ENCODE measurements at places on chromosomes 11 and 22.
A peak's percentile ranks its signal among the peaks of the same experiment; 100 is the strongest.

GRCh38 chr11:113184498-113184897 lies 129.9 kb upstream of the TTC12 start:
- no peak for DNase-seq

- no peak for DNase-seq
These were observed 16.8 kb upstream of the TMEM191C start for GRCh38 chr22:21450320-21450831.

DNA sequence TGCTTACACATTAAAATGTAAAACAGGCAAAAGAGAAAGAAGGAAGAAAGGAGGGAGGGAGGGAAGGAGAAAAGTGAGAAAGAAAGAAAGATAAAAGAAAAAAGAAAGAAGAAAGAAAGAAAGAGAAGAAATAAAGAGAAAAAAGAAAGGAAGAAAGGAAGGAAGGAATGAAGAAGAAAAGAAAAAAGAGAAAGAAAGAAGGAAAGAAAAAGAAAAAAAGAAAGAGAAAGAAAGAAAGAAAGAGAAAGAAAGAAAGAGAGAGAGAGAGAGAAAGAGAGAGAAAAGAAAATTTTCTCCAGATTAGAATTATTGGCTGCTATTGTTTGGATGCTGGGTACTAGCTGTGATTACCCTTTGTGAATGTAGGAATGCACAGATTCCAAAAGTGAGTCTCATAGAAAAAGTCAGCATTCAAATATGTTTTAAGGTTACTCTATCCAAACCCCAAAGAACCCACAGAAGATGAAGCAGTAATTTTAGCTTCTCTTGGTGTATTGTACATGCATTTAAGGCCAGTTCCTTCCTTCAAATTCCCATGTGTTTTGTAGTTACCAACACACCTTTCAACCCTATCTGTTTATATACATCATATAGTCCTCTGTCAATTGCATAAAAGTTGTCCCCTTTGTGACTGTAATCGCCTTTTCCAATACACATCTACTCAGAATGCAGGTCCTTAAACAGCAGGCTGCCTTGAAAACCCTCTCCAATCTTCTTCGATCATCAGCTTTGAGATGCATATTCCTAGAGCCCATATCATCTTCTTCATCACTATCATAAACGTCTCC lies 789 bp upstream of the FAM111A start:
- no peak for DNase-seq

DNA sequence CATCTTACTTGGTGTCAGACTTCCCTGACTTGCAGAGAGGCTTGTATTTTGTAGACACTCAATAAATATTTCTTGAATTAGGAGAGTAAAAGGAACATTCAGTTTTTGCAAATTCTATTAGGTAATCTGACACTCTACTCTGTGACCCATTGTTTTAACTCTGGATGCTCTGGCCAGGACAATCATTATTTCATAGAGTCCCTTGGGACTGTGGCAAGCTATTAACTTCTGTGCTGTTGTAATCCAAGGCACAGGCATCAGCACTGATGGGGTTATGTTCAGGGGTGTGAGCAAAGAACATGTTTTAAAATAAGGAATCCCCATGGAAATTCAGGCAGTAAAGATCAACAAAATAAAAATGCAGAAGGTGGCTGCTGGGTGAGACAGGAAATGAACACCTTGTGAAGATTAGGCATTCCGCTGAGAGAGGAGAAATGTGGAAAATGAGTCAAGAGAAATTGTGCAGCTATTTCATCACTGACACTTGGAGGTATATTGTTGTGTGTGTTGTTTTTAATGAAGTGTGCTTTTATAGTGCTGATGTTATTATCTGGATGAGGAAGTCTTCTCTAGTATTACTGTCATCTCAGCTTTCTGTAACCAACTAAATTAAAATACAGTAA lies 175.2 kb downstream of the WNT11 start:
- DNase-seq = no peak

DNA sequence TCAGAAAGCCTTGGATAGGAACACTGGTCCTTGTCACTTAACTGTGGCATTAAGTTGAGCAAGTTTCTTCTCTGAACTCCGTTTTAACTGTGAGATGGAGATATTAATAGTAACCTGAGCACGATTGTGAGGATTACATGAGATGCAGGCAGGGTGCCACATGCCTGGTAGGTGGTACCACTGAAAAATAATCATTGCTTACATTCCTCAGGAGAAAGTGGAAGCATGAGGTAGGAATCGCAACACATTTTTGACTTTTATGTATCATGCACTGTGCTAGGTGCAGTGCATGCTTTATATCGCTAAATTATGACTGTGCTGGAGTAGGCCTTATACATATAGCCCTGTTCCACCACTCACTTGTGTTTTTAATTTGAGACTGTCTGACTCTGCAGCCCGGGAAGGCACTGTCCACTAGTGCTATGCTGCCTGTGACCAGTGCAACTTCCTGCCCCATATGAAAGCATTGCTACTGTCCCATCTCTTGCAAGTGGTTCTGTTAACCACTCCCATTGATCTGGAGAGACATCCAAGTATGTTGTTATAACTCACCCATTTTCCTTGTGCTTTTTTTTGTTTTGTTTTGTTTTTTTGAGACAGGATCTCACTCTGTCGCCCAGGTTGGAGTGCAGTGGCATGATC lies 1.0 kb downstream of the UQCR10 start:
- no peak for DNase-seq

- DNase-seq = no peak
These were observed at the start of gene CRYAB for GRCh38 chr11:111911563-111912401. CRYAB (minus strand) TSS chr11:111911770; CDS start chr11:111911724, 46 bp downstream.

DNA sequence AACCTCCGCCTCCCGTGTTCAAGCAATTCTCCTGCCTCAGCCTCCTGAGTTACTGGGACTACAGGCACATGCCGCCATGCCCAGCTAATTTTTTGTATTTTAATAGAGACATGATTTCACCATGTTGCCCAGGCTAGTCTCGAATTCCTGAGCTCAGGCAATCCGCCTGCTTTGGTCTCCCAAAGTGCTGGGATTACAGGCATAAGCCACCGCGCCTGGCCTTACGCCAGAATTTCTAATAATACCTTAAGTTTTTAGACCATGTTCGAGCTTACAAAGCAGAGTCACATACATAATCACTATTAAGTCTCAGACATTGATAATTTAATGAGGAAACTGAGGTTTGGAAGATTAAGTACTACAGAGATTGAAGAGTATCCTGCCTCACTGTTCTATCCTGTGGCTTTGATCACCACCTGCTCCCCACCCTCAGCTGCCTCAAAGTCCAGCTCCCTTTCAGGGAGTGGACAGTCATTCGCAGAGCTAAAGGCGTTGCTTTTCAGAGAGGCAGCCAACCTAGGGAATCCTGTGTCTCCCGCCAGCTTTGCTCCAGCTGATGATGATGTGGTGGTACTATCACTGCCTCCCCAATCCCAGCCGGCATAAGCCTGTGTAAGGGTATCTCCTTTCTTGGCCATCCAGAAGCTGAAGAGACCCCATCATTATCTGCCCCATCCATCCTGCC lies 7.7 kb downstream of the UBASH3B start:
- no peak for DNase-seq

- DNase-seq = no peak
These were observed 2.9 kb upstream of the HORMAD2 start for GRCh38 chr22:30077279-30077880.

GRCh38 chr11:27945348-27945747 lies 162.6 kb downstream of the KIF18A start:
- no peak for DNase-seq

GRCh38 chr22:49934891-49935557 lies 16.6 kb downstream of the CRELD2 start:
- peak; percentile 83 for DNase-seq

DNA sequence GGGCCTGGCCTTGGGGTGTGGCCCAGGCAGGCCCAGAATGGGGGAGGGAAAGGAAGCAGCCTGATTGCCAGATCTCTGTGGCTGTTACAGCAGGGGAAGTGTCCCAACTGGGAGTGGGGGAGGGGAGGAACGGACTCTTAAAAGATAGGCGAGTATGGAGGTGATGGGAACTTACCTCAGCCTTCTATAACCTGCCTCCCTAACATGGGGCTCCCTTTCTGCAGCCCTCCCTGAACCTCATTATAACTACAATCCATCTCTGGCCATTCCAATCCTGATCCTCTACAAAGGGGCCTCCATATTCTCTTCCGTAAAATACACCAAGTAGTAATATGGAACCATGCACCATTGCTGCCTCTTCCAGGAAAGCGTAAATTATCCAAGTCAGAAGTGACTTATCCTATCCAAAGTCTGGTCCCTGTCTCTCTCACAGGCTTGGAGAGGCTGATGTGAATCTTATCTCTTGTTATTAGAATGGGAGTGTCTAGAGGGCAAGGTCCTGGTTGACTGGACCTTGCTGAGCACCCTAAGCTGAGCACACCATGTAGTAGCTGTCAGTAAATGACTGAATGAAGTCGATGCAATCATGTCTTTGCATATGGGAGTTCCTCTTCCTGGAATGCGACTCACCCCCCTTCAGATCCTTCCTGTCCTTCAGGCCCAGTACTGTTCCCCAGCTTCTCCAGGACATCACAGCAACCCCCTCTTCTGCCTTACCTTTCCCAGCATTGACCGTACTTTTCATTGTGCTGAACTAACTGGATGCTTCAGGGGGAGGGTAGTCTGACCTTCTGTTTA lies 5.9 kb downstream of the RHOG start:
- no peak for DNase-seq

DNA sequence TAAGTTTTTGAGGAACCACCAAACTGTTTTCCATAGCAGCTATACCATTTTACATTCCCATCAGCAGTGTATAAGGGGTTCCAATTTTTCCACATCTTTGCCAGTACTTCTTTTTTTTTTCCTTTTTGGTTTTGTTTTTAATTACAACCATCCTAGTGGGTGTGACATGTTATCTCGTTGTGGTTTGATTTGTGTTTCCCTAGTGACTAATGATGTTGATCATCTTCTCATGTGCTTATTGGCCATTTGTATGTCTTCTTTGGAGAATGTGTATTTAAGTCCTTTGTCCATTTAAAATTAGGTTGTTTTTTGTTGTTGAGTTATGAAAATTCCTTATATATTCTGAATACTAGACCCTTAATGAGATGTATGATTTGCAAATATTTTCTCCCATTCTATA lies 59.3 kb downstream of the STIM1 start:
- no peak for DNase-seq

DNA sequence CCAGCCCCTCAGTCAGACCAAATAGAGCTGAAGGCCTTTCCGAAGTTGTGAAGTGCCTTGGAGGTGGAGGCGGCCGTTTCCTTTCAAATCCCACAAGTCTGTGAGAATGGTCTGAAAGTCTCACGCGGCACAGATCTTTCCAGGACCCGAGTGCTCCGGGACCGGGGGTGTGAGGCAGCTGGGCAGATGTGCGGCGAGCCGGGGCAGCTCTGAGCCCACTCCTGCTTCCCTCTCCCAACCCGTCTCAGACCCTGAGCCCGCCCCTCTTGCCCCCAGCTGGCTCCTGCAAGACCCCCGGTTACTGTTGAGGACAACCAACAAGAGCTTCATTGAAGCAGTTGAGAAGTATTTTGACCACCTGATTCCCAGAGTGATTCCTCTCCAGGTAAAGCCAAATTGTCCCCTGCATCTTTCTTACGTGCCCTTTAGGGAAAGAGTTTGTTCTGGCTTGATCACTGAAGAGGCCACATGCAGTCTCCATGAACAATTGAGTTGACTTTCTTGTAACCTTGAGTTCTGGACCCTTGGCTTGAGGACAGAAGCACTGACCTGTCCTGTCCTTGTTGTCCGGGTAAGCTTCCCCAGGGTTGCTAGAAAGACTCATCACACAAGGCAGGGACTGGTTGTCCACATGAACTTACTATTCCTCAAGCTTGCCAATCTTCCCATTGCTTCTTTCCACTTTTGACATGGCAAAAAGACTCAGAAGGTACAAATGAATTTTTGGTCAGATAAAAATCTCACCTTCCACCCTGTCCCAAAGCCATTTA lies 7.5 kb downstream of the GLB1L3 start:
- no peak for DNase-seq

- peak; percentile 33 for DNase-seq
These were observed 19.6 kb downstream of the MACROD1 start for GRCh38 chr11:64146036-64146955.

DNA sequence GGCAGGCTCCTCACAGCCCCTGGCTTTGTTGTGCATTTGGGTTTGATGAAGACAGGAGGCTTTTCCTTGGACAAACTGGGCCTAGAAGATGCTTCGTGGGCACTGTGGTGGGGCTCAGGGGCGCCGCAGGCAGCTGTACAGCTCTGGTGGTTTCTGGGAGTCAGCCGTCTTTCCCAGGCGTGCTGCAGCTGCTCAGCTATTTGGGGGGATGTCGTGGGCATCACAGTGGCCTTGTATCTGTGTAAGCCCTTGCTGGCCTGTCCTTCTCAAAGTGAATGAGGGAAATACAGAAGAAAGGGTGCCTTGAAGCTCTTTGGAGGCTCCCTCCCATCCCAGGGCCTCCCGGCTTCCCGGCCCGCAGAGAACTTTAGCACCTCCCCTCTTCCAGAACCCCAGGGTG lies 89.5 kb downstream of the TBC1D22A start:
- DNase-seq = no peak

GRCh38 chr22:19795617-19796008 lies 35.0 kb downstream of the TBX1 start:
- DNase-seq = no peak

GRCh38 chr11:105357764-105358163 lies 218.2 kb upstream of the CARD18 start:
- DNase-seq = no peak

DNA sequence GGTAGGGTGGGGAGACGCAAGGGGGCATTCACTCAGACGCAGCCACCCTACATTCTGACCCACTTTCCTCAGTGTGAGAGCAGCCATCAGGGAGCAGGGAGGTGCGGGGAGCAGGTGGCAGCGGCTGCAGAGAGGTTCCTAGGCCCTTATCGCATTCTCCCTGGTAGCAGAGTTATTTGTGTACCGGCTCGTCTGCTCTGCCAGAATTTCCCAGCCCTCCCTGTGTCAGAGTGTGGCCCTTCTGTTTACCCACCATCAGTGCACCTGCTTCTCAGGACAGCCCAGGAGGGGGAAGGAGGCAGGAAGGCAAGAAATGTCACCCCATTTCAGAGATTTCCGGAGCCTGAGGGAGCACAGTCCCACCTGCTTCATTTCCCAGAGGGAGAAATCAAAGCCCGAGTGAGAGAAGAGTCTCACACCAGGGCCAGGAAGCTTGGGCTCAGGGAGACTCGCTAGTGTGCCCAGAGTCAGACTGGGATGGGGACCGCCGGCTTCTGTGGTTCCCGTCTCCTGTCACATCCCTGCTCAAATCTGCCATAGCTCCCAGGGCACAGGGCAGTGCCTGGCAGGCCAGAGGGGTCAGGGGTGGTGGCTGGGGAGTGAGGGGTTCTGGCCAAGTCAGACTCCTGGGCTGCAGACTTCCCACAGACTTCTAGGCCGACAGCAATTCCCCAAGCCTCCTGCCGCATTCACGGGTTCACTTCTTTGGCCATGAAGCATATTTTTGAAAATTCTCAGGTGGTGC lies 49.7 kb downstream of the ARRB1 start:
- no peak for DNase-seq

GRCh38 chr11:10670099-10670498 lies 23.5 kb downstream of the IRAG1 start:
- no peak for DNase-seq

- no peak for DNase-seq
These were observed 34.6 kb downstream of the FAM118A start for GRCh38 chr22:45344334-45344733.

Data from stimulated activated CD8-positive, alpha-beta memory T cell treated with anti-CD3 and anti-CD28 coated beads, Interleukin-12 subunit alpha, Interleukin-12 subunit beta, amount 100 ng/mL, for 1 hour (primary cell).